Left ventricle myocardium superior (tissue), 1 donor: ENCODE measurements at places on chromosomes 1 and 21.

GRCh38 chr1:171017426-171017825 is 73.3 kb upstream of the FMO3 start:
- no peak for DNase-seq

DNA sequence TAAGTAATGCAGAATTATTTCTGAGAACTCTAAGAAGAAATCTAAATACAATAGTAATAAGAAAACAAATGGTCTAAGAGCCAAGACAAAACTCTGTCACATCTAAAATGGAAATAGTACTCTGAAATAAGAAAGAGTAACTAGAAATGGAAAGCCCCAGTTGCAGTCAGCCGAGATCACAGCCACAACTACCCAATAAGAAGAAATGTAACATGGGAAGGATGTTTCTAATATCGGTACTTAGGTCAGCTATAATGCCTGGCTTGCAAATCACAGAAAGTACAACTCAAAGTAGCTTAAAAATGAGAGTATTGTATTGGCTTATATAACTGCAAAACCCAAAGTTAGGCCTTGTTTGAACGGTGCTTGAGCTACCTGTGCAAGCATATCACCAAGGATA is 58.6 kb upstream of the USP25 start:
- DNase-seq, result no peak

GRCh38 chr1:93554883-93555872 is 107.3 kb downstream of the FNBP1L start:
- DNase-seq, result no peak

DNA sequence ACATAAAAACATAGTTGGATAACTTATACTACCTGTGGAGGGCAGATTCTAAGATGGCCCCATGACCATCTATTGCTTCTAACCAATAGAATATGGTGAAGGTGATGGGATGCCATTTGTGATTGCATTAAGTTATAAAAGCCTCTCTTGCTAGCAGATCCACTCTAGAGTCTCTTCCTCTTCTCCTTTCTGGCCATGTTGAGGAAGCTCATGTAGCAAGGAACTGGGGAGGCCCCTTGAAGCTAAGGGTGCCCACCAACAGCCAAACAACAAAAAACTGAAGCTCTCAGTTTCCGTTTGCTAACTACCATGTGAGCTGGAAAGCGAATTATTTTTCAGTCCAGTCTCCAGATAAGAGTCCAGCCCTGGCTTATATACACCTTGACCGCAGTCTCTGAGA is 16.0 kb upstream of the AGO1 start:
- no peak for DNase-seq

DNA sequence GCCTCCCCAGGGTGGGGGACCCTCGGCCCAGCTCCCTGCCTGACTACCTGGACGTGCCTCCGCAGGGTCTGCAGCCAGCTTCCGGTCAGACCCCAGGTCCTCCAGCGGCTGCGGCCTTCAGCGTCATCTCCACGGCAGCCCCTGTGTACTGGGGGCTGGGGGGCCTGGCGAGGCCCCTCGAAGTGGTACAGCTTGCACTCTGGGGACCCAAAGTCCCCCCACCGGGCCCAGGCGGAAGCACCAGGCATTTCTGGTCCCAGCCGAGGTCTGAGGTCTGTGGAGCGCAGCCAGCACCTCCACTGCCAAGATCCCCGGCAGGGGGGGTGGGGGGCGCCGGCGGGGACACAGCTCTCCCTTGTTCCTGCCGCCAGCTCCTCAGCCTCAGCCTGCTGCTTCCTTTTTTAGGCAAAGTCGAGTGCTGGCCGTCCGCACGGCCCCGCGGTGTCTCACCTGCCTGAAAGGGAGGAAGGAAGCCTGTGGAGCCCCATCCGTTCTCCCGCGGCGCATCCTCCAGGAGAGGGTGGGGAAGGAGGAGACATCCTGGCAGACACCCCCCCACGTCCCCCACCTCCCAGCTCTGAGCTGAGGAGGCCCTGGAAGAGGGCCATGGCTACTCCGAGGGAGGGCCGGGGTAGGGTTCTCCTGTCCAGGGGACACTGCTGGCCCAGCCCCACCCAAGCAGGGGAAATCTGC is 1.2 kb upstream of the VWA1 start:
- peak; percentile 72 for DNase-seq

- DNase-seq, result no peak
These were observed 84.4 kb downstream of the CLEC20A start for GRCh38 chr1:178412400-178412770.

- no peak for DNase-seq
These were observed 65.4 kb downstream of the VWA5B1 start for GRCh38 chr1:20355828-20356735.

DNA sequence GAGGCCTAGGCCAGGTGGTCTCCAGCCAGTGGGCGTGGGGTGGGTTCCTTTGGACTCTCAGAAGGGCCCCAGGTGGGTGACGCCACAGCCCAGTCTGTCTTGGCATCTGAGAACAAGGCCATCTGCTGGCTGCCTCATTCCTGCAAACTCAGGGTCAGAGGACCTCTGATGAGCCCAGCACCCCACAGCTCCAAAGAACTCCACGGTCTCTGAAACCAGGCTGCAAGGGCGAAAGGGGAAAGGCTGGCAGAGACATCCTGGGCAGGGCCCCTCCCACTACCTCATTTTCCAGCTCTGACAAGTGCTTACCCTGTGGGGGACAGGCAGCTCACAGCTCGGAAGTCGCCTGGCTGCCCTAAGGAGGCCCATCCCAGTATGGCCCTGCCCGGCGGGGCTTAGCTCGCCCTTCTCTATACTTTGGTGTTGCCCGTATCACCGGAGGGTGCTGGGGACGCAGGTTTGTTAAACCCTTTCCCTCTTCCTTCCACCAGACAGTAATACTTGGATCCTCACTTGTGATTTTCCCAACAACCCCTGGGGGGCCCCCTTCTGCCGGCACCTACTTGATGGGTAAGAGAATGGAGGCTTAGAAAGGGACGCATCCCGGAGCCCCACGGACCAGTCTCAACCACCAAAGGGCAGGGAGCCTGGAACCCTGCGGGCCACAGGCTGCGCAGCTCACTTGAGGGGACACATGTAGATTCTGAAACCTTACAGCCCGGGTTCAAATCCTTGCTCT is 10.9 kb upstream of the EDN2 start:
- DNase-seq, result peak; percentile 46

DNA sequence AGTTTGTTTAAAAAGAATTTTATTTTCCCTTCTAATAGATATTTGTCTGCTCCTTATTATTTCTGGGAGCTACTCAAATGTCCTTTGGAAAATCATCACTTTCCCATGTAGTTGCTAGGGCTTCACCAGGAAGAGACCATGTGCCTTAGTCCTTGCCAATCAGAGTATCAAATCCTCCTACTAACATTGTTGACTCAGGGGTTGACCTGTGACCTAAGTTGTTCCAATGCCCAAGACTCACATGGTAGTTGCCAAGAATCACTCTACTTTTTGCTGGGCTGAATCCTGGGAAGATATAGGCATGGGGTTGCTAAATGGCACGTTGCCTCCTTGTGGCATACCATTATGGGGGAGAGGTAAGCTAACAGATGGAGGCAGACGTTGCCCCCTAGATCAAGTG is 58.2 kb upstream of the FOXD3 start:
- DNase-seq, result no peak

DNA sequence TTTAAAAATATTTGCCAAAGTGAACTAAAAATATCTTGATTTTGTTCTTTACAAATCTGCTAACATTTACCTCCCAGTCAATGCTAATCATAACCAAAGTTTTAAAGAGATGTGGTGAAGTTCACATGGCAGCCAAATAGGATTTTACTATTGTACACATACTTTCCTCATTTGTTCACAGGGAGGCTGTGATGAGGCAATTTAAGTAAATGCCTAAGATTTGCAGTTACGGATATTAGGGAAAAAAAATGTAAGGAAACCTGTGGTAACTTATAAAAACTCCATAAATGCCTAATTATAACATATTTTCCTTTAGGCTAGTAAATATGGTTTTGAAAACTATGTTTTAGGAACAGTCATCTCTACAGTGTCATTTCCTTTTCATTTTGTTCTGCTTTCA is 32.4 kb downstream of the RGS5 start:
- no peak for DNase-seq
